A549 treated with dexamethasone at 1 μM for 4 hours (cell line): ENCODE measurements at places on chromosomes 6 and 20. TPM values are rescaled to one million over a fixed set of nuclear protein-coding genes. Genes with fewer than 3 reads are reported as not detected.

RIPPLY2 gene
- 0.31 to 0.49 TPM (median 0.39 TPM) in 4 of 5 replicates, not detected in the other for total RNA-seq

CUTA gene
- total RNA-seq = 167 to 223 TPM (median 192 TPM) in 5 replicates

APOM gene
- 2.7 to 3.8 TPM (median 3.3 TPM) in 5 replicates for total RNA-seq

CDSN gene
- 0.04 to 0.08 TPM (median 0.06 TPM) in 4 of 5 replicates, not detected in the other for total RNA-seq

NDUFAF5 gene
- total RNA-seq = 32.3 to 37.3 TPM (median 36.1 TPM) in 5 replicates

PSORS1C2 gene
- 0.09 TPM in 1 of 5 replicates, not detected in the others for total RNA-seq

SLC13A3 gene
- total RNA-seq = 0.03 to 0.17 TPM (median 0.07 TPM) in 3 of 5 replicates, not detected in the others

RREB1 gene
- 8.9 to 17.4 TPM (median 15.1 TPM) in 5 replicates for total RNA-seq

BEND3 gene
- total RNA-seq = 3.0 to 4.1 TPM (median 4.1 TPM) in 5 replicates

EYA2 gene
- 2.2 to 3.2 TPM (median 2.6 TPM) in 5 replicates for total RNA-seq

SLC16A10 gene
- total RNA-seq = 0.25 to 0.60 TPM (median 0.56 TPM) in 5 replicates

OTOR gene
- total RNA-seq = not detected in 5 replicates

FAM83C gene
- 0.07 to 0.13 TPM (median 0.11 TPM) in 5 replicates for total RNA-seq

TMEM239 gene
- not detected in 5 replicates for total RNA-seq

MRAP2 gene
- 1.0 to 1.9 TPM (median 1.5 TPM) in 5 replicates for total RNA-seq

EPPIN gene
- not detected in 5 replicates for total RNA-seq

NT5E gene
- total RNA-seq = 21.7 to 31.4 TPM (median 26.6 TPM) in 5 replicates

TINAG gene
- 0.14 TPM in 1 of 5 replicates, not detected in the others for total RNA-seq

PLA2G7 gene
- not detected in 5 replicates for total RNA-seq

CDH4 gene
- 6.5 to 10.5 TPM (median 8.9 TPM) in 5 replicates for total RNA-seq

PTPRT gene
- not detected in 5 replicates for total RNA-seq

RPS10 gene
- 1,739 to 2,114 TPM (median 1,842 TPM) in 5 replicates for total RNA-seq

SLC35D3 gene
- total RNA-seq = 0.04 to 0.07 TPM (median 0.06 TPM) in 5 replicates

GHRH gene
- total RNA-seq = not detected in 5 replicates
